Activated CD4-positive, alpha-beta memory T cell treated with anti-CD3 and anti-CD28 coated beads for 36 hours (primary cell): ENCODE measurements at places on chromosomes 2 and 18. TPM values are rescaled to one million over a fixed set of nuclear protein-coding genes. Genes with fewer than 3 reads are reported as not detected.

The CMPK2 gene
- 6.8 TPM for total RNA-seq

The PLGLB2 gene
- total RNA-seq, result 0.29 TPM

The MARS2 gene
- total RNA-seq, result 11.4 TPM

The ARHGEF33 gene
- total RNA-seq, result 0.38 TPM

The EIF5B gene
- 72.0 TPM for total RNA-seq

The SP140L gene
- total RNA-seq, result 41.9 TPM

- no peaks in the 10 kb centered on the region for H3K27me3 ChIP-seq
- DNase-seq, result no peak
- H3K4me3 ChIP-seq, result no peak overlapping the region
- no peak overlapping the region for H3K27ac ChIP-seq
- H3K36me3 ChIP-seq, result no peaks in the 10 kb centered on the region
- H3K4me1 ChIP-seq, result no peaks in the 10 kb centered on the region
Measured at GRCh38 chr2:188598551-188598950, 306.9 kb downstream of the GULP1 start.

DNA sequence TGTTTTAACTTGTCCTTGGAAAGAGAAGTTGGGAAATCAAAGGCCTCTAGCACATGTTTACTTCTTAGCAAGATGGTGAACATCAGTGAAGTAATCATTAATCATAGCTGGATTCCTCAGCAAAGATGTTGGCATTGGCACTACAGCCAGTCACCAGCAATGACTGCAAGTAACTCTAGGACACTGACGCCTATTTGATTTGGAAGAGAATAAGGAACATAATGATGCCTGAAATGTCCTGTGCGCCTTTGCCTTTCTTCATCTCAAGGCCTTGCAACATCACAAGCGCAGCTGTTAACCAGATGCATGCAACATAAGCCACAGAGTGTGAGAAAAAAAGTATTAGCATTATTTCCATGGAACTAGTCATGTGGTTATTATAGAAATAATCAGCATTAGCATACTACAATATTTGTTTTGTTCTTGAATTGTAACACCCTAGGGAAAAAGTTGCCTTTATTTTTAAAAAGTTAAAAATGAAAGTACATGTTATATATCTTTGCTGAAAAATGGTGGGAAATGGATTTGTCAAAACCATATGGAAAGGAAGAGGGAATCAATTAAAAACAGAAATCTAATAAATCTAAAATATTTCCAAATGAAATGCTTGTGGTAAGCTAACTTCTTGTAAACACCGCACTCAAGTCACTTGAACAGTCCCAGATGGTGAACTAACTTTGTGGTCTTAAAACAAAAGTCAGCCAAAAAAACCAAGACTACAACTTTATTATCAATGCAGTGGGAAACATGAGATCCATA lies 55.6 kb downstream of the THADA start:
- H3K4me3 ChIP-seq, result no peak overlapping the region
- H3K36me3 ChIP-seq, result peaks cover 24% of the 10 kb centered on the region
- no peaks in the 10 kb centered on the region for H3K27me3 ChIP-seq
- H3K4me1 ChIP-seq, result peaks cover 27% of the 10 kb centered on the region

DNA sequence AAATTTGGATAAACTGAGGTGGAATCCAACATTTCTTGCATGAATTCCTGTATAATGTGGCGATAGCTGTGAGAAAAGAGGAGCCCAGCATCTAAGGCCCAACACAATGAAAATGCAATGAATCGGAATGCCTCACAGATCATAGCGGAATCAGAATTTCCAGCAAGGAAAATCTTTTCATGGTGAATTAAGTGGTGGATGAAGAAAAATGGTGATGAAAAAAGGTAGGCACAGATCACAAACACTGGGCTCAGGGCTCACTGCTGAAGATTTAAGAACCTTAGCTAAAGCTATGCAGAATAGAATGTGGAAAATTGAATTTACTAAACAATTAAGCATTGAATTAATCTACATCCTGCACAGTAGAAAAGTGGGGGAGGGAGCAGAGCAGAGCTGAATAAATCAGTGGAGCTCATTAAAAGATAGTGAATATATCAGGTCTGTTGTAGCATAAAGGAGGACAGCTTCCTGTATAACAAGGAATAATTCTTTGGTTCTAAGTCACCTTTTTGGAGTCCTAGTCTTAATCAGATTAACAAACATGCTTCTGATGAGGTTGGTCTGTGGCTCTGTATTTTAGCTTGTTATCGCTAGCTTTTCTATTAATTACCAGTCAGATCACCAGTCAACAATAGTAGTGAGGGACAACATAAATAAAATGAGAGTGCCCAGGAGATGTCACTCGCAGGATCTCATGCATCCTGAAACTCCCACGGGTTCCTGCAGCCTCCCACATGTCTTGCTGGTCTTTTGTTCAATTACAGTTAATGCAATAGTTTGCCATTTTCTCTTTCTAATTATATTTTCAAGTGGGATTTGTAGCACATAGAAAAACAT lies 27.0 kb downstream of the MEIS1 start:
- DNase-seq, result no peak
- H3K27ac ChIP-seq, result no peak overlapping the region
- H3K4me3 ChIP-seq, result no peak overlapping the region
- peaks cover 2% of the 10 kb centered on the region for H3K27me3 ChIP-seq
- H3K4me1 ChIP-seq, result no peaks in the 10 kb centered on the region

GRCh38 chr2:86697551-86698104 lies 22.5 kb upstream of the RMND5A start:
- H3K4me3 ChIP-seq, result no peak overlapping the region
- peaks cover 10% of the 10 kb centered on the region for H3K4me1 ChIP-seq
- peak overlapping the region; percentile 25 for H3K27ac ChIP-seq

DNA sequence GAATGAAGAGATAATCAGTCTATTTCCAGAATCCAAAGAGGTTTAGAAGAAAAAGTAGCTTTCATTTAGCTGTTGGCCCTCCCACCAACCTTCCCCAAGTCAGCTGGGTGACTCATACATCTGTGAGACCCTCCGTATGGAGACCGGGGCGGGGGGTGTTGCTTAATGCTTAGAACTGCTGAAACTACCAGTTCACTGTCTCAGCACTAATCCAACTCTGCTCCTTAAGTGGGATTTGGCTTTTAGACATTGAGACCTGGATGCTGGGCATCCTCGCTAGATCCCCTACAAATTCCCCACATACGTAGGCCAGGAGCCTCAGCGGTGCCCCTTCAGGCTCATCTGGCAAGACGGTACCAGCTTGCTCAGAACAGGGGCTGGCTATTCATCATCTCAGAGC lies at the start of gene SAG:
TSS of gene SAG (plus strand) at position 252 of the 400 bp plus-strand sequence. CDS start 1,374 bp downstream, outside the sequence.
- no peaks in the 10 kb centered on the region for H3K27me3 ChIP-seq
- no peak within 1 kb of the TSS for H3K27ac ChIP-seq
- H3K4me3 ChIP-seq, result no peak within 1 kb of the TSS
- no peak for DNase-seq
- no peaks in the 10 kb centered on the region for H3K4me1 ChIP-seq
- H3K36me3 ChIP-seq, result no peaks in the 10 kb centered on the region

- H3K36me3 ChIP-seq, result no peaks in the 10 kb centered on the region
- no peak overlapping the region for H3K27ac ChIP-seq
- no peak for DNase-seq
- H3K4me3 ChIP-seq, result no peak overlapping the region
Measured at GRCh38 chr2:98160554-98160953, 73.6 kb downstream of the VWA3B start.

GRCh38 chr2:126995621-126996377 lies 97.1 kb downstream of the TEX51 start:
- no peak overlapping the region for H3K27ac ChIP-seq
- no peak overlapping the region for H3K4me3 ChIP-seq
- H3K27me3 ChIP-seq, result peaks cover 4% of the 10 kb centered on the region
- H3K4me1 ChIP-seq, result peaks cover 1% of the 10 kb centered on the region
- no peaks in the 10 kb centered on the region for H3K36me3 ChIP-seq

DNA sequence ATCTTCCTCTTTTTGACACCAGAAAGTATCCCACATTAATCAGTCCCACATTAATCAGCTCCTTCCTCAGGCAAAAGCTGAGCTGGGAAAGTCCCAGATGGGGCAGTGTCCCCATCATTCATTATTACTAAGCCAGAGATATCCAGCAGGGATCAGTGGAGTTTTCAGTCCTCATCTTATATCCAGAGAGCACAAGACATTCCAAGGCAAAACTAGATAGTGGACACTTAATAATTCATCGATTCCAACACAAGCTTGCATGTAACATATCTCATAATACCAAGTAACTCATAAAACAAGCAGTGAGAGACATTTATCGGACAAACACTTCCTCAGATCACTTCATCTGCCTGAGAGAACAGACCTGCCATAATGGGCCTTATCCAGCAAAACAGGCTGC lies 53.1 kb downstream of the MCFD2 start:
- H3K4me3 ChIP-seq, result no peak overlapping the region
- H3K36me3 ChIP-seq, result peaks cover 4% of the 10 kb centered on the region
- no peak overlapping the region for H3K27ac ChIP-seq
- no peak for DNase-seq
- H3K27me3 ChIP-seq, result peaks cover 4% of the 10 kb centered on the region
- no peaks in the 10 kb centered on the region for H3K4me1 ChIP-seq

- H3K27ac ChIP-seq, result no peak overlapping the region
- peaks cover 20% of the 10 kb centered on the region for H3K27me3 ChIP-seq
- peak; percentile 7 for DNase-seq
Measured at GRCh38 chr2:20450201-20450999, 3.5 kb downstream of the RHOB start.

- H3K4me3 ChIP-seq, result peak overlapping the region; percentile 92
- H3K27ac ChIP-seq, result peak overlapping the region; percentile 99
- H3K36me3 ChIP-seq, result peaks cover 91% of the 10 kb centered on the region
Measured at GRCh38 chr2:157439824-157440186, 4.1 kb downstream of the CYTIP start.

- no peak overlapping the region for H3K27ac ChIP-seq
- no peaks in the 10 kb centered on the region for H3K36me3 ChIP-seq
- no peak for DNase-seq
- no peak overlapping the region for H3K4me3 ChIP-seq
- no peaks in the 10 kb centered on the region for H3K4me1 ChIP-seq
Measured at GRCh38 chr18:55462652-55463051, 125.3 kb downstream of the TCF4 start.

DNA sequence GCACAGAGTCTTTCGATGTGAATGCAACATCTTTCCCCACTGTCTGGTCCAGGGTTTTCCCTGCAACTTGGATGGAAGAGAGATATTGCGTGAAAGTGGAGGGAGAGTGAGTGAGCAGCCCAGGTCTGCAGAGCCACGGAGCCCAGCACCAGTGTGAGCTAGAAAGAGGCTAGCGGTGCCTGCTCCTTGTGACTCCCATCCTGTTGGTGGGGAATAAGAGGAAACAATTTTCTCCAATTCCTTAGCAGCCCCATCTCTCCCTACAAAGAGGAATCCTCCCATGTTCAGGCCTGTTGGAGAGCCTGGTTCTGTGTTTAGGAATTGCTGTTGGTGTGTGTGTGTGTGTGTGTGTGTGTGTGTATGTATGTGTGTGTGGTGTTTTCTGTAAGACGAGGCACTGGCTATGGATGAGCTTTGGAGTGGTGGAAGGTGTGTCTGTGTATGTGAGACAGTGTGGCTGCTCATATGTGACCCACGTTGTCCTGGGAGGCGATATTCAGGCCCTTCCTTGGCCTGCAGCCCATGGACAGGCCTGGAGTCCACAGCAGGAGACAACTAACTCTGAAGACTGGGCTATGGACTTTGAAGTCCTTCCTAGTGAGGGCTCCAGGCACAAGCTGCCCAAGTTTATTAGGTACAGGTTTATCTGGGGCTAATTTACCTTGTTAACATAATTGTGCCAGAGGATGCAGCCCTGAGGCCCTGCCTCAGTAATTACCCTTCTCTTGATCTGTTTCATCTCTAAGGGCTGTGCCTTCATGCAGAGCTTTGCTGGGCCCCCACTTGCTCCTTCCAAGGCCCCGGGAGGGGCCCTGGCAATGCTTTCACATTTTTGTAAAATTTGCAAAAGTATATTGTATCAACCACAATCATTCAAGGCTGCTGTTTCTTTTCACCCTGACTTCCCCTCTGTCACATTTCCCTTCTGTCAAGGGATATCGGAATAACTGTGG lies 88.6 kb upstream of the HAAO start:
- H3K27me3 ChIP-seq, result no peaks in the 10 kb centered on the region
- no peak overlapping the region for H3K4me3 ChIP-seq
- H3K27ac ChIP-seq, result no peak overlapping the region
- peaks cover 28% of the 10 kb centered on the region for H3K4me1 ChIP-seq
- H3K36me3 ChIP-seq, result no peaks in the 10 kb centered on the region
- no peak for DNase-seq

GRCh38 chr18:45085916-45086624 lies 405.4 kb downstream of the SETBP1 start:
- H3K27me3 ChIP-seq, result peaks cover 1% of the 10 kb centered on the region
- H3K27ac ChIP-seq, result no peak overlapping the region
- no peak for DNase-seq
- H3K36me3 ChIP-seq, result no peaks in the 10 kb centered on the region
- H3K4me1 ChIP-seq, result no peaks in the 10 kb centered on the region

GRCh38 chr18:37452015-37452414 lies 113.6 kb downstream of the CELF4 start:
- no peaks in the 10 kb centered on the region for H3K36me3 ChIP-seq
- H3K27me3 ChIP-seq, result peaks cover 3% of the 10 kb centered on the region
- H3K27ac ChIP-seq, result no peak overlapping the region

GRCh38 chr2:233076749-233077148 lies 16.6 kb downstream of the INPP5D start:
- DNase-seq, result no peak
- H3K27me3 ChIP-seq, result no peaks in the 10 kb centered on the region
- no peak overlapping the region for H3K27ac ChIP-seq
- H3K4me1 ChIP-seq, result peaks cover 45% of the 10 kb centered on the region

GRCh38 chr2:108949316-108950239 lies 39.4 kb downstream of the EDAR start:
- H3K27ac ChIP-seq, result no peak overlapping the region
- no peak overlapping the region for H3K4me3 ChIP-seq
- peaks cover 25% of the 10 kb centered on the region for H3K36me3 ChIP-seq

- no peak overlapping the region for H3K4me3 ChIP-seq
- no peaks in the 10 kb centered on the region for H3K36me3 ChIP-seq
- no peak overlapping the region for H3K27ac ChIP-seq
- DNase-seq, result no peak
Measured at GRCh38 chr18:75863696-75864095, 436.2 kb upstream of the SMIM21 start.

GRCh38 chr2:54575379-54575888 lies 119.3 kb downstream of the SPTBN1 start:
- no peaks in the 10 kb centered on the region for H3K27me3 ChIP-seq
- peak; percentile 62 for DNase-seq
- peaks cover 95% of the 10 kb centered on the region for H3K4me1 ChIP-seq
- peaks cover 8% of the 10 kb centered on the region for H3K36me3 ChIP-seq
- H3K27ac ChIP-seq, result peak overlapping the region; percentile 96

- no peaks in the 10 kb centered on the region for H3K27me3 ChIP-seq
- H3K36me3 ChIP-seq, result peaks cover 84% of the 10 kb centered on the region
- H3K4me3 ChIP-seq, result no peak overlapping the region
Measured at GRCh38 chr2:230453006-230453405, 37.0 kb downstream of the SP100 start.
